ENCODE measurements at places on chromosomes 12 and 14. TPM values are rescaled to one million over a fixed set of nuclear protein-coding genes. Genes with fewer than 3 reads are reported as not detected.

Gene LPAR5
- total RNA-seq: not detected

- DNase-seq: no peak
Observed at GRCh38 chr14:70000601-70001000, 121.4 kb downstream of the SMOC1 start.

- no peak for DNase-seq
Observed at GRCh38 chr12:107366322-107366721, 273.0 kb upstream of the CRY1 start.

Gene CLEC2A
- not detected for total RNA-seq

DNA sequence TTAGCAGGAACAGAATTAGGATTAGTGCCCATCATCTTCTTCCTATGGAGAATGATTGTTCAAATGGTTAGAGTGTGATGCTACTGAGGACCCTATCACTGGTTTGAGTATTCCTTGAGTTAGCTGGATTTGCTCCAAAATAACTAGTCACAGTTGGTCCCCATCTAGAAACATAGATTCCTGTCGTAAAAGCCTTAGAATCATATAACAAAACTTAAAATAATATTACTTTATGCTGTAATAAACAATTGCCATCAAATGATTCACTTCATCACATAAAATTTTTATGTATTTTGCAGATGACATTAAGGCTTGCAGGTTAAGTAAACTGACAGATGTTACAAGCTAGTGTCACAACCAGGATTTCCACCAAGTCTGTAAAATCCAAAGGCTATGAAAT is 209.8 kb downstream of the CCER1 start:
- no peak for DNase-seq

- no peak for DNase-seq
Observed at GRCh38 chr12:63348556-63348955, 197.6 kb upstream of the AVPR1A start.

GRCh38 chr12:117850048-117850447 is 118.7 kb downstream of the KSR2 start:
- DNase-seq: peak; percentile 41

Gene CMKLR1
- total RNA-seq: not detected

Gene TMPRSS12
- not detected for total RNA-seq

DNA sequence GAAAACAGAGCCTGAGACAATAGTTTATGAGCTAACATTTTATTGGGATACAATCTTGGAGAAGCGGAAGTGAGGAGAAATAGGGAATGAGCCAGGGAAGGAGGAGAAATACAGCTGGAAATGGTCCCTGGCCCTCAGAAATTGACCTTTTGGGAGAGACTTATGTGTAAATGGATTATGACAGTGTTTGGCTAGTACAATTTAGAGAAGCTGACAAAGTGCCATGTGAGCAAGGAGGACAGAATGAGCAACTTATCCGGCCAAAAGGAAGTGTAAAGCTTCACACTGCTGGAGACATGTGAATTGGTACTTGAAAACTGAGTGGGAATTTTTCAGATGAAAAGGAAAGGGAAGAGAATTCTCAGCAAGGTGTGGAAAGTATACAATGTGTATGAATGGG is 2.9 kb downstream of the GLIPR1 start:
- no peak for DNase-seq

DNA sequence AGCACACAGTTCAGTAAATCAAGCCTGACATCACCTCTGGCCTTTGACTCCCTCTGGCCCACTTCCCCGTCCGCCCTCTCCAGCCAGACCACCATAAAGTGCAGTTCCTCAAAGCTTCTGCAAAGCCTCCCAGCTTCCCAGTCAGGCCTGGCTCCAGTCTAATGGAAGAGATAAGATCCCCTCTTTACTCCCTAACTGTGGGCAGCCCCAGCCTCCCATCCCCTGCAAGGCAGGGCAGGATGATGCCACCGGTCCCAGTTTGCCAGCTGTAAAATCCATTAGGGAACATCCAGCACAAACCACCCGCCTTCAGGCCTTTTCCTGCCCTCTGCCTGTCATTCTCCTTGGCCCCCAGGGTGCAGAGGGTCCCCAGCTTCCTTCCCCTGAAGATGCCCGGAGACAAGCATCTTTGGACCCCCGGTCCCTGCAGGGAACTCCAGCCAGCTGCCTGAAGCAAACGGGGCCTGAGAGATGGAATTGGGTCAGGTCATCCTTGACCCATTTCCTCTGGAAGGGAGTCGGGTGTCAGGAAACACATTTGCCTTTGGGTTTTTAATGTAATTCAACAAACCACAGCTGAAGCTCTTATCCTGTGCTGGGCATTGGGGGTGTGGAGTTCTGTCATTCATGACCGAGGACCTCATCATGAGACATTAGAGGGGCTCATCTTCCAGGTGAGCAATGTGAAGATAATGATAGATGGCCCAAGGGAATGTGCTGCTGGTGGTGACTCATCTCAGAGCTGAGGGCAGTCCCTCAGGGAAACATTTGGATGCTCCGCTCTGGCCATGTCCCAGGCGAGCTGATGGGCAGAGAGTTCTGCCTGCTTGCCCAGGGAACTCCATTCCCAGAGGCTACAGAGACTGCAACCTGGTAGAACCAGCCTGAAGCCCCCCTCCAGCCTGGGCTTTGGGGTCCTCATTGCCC is 93.8 kb upstream of the CLMN start:
- DNase-seq: no peak

Gene MSI1
- 229 TPM for total RNA-seq

- DNase-seq: no peak
Observed at GRCh38 chr14:32820181-32820580, 118.5 kb upstream of the NPAS3 start.

DNA sequence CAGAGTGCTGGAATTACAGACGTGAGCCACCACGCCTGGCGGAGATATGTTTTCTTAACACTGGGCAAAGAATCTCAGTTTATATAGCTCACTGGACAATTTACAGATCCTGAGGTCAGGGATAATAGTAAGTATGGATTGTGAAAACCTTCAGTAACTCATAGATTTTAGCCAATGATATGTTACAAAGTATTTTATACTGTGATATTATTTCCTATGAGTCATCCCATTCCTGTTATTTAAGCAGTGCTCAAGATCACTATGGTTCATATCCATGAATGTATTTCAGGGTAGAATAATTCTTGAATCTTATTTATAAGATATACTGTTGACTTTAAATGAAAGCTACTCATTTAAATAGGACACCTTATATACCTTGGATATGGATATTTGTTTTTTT is 107.2 kb downstream of the RAD51B start:
- no peak for DNase-seq

Gene SIX4
- total RNA-seq: 22.1 TPM

GRCh38 chr14:64857979-64858744 is 21.5 kb downstream of the SPTB start:
- no peak for DNase-seq

Gene GPRC5D
- total RNA-seq: not detected

- DNase-seq: peak; percentile 85
Observed at GRCh38 chr12:72209086-72209485, 63.1 kb upstream of the TRHDE start.

DNA sequence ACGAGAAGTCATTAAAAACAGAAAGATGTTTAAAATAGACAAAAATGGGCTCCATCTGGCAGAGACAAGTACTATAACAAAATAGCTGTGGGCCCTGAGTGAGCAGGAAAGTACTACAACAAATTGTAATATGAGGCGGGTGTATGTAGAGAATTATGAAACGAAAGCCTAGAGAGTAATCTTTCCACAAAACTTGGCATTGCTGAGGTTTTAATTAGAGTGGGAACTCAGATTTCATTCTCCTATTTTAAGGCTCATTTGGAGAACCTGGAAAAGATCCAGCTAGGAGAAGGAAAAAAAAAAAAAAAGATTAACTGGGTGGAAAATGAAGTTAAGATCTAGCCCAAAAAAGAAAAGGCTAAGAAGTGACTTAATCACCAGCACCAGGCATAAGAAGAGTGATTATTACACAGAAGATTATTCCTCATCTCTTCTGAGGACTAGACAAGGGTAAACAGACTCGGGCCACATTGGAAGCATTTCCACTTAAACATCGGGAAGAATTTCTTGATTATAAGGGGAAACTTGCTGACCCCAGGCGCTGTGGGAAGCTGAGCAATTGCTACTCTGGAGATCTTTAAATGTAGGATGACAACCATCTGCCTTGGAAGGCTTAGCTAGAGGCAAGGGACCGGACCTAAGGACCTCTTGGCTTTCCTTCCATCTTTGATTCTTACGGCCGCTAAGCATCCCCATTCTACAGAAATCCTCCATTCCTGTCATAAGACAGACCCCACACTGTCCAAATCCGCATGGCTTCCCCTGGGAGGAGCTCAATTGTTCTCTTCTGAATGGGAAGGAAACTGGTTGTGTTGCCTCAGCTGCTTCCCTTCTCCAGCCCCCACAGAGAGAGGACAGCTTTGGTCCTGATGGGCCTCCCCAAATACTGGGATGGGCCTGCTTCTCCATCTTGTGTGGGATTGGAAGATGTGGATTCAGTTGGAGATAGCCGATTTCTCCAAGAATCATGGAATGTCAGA is 40.6 kb downstream of the IGF1 start:
- DNase-seq: no peak

Gene EGLN3
- 1.9 TPM for total RNA-seq

Gene IAPP
- not detected for total RNA-seq

- no peak for DNase-seq
Observed at GRCh38 chr12:85516667-85517325, 236.8 kb downstream of the ALX1 start.

DNA sequence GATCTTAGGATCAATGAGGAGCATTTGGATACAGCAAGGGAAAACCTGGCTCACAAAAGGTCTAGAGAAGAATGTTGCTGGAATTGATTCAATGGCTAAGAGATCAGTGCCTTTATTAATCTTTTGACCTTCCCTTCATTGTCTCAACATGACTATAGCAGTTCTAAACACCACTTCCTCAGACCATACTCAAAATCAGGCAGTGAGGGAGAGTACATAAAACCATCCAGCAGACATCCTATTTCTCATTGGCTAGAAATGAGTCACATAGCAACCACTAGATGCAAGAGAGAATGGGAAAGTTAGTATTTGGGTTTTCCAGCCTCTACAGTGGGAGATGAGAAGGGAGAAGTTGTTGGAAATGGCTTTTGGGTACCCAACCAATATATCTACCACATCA is 151.4 kb upstream of the NUDT4 start:
- no peak for DNase-seq

- DNase-seq: no peak
Observed at GRCh38 chr12:6376079-6376869, 911 bp upstream of the SCNN1A start.

GRCh38 chr12:107518868-107519267 is 166.7 kb upstream of the PWP1 start:
- DNase-seq: no peak

GRCh38 chr12:103956509-103957027 is 9.1 kb upstream of the TDG start:
- DNase-seq: no peak

Gene KRT73
- total RNA-seq: not detected

DNA sequence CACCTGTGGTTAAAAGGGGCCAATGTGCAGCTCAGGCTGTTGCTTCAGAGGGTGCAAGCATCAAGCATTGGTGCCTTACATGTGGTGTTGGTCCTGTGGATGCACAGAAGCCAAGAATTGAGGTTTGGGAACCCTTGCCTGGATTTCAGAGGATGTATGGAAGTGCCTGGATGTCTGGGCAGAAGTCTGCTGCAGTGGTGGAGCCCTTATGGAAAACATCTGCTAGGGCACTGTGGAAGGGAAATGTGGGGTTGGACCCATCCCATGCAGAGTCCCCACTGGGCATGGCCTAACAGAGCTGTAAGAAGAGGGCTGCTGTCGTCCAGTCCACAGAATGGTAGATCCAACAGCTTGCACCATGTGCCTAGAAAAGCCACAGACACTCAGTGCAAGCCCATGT is 36.6 kb downstream of the PCNX1 start:
- DNase-seq: no peak

DNA sequence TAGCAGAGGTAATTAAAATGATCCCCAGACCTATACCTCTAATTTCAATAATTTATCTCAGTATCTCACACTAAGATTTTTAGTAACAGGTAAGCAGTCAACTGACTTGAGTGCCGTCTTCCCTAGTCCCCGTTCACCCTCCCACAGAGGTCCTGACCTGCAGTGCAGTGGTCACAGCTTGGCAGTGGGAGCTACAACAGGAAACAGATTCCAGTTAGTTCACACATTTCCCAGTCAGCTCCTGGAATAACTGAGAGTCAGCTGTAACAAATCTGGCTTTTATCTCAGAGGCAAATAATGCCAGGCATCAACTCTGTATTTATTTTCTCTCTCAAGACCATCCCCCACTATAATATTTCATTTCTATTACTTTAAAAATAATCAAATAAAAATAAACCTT is 308.2 kb downstream of the ATP23 start:
- no peak for DNase-seq

GRCh38 chr14:97709552-97709951 is 912.4 kb downstream of the VRK1 start:
- no peak for DNase-seq

Gene DNAJC22
- 4.5 TPM for total RNA-seq

- DNase-seq: no peak
Observed at GRCh38 chr12:77392467-77393088, 327.2 kb upstream of the E2F7 start.

Gene CCDC60
- 3.8 TPM for total RNA-seq

- no peak for DNase-seq
Observed at GRCh38 chr14:37047996-37048395, 124.4 kb downstream of the SLC25A21 start.

DNA sequence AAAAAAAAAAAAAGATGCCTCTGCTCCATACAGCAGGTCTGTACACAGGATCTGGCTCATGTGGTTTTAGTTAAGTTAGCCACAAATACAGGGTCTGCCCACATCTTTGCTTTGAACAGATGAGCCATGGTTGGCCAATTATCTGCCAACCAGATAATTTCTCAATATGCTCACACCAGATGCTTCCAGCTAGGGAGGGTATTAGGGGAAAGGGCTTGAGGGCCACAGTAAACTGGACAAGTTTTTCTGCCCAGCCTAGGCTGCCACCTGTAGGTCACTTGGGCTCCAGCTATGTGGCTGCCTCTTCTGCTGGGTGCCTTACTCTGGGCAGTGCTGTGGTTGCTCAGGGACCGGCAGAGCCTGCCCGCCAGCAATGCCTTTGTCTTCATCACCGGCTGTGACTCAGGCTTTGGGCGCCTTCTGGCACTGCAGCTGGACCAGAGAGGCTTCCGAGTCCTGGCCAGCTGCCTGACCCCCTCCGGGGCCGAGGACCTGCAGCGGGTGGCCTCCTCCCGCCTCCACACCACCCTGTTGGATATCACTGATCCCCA is 776 bp downstream of the RDH5 start:
- DNase-seq: no peak

- DNase-seq: no peak
Observed at GRCh38 chr12:5783289-5783920, 161.7 kb downstream of the ANO2 start.

Gene CMA1
- total RNA-seq: not detected

DNA sequence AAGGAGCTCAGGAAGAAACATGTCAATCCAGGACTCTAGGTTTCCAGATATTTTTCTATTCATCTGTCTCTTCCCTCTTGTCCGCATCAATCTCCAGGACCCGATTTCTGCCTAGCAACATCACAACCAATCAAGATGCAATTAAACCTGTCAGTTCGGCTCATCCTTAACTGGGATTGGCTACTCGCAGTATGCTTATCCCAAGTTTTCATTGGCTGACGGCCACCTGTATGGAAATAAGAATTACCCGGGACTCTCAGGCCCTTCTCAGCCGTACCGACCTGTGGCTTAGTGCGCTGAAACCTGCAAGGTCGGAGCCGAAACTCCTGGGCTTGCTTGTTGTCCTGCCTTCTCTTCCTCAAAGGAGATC is 20.4 kb upstream of the ATP5MC2 start:
- no peak for DNase-seq
